ENCODE measurements at places on chromosomes 6 and 20.
A peak's percentile ranks its signal among the peaks of the same experiment; 100 is the strongest.

GRCh38 chr6:105151644-105152043 is 28.2 kb downstream of the POPDC3 start:
- DNase-seq, result no peak

DNA sequence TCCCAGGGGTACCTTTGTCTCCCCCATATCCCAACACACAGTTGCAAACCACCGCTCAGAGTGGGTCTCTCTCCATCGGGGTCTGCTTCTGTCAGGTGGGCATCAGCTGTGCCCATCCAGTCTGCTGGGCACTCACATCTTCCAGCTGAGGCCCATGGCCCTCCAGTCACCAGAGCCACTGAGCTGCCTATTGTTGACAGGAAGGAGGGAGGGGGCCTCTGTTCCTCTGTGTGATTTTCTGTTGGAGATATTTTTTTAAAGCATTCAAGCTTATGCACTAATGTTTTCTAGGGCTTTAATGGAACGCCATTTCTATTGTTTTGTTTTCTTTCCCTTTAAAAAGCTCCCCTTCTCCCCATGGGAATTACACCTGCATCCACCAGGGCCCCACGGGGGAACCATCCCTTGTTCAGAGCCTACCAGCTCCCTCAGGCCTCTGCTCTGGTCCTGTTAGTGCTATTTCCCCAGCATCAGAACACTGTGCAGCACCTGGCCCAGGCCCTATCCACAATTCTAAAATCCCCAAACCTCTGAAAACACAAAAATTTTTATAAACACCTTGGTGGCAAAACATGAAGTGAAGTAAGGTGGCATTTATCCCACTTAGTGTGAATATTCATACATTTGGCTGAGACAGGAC is 326.2 kb downstream of the CD83 start:
- DNase-seq, result no peak

GRCh38 chr6:20055916-20056315 is 156.4 kb downstream of the MBOAT1 start:
- DNase-seq, result no peak

DNA sequence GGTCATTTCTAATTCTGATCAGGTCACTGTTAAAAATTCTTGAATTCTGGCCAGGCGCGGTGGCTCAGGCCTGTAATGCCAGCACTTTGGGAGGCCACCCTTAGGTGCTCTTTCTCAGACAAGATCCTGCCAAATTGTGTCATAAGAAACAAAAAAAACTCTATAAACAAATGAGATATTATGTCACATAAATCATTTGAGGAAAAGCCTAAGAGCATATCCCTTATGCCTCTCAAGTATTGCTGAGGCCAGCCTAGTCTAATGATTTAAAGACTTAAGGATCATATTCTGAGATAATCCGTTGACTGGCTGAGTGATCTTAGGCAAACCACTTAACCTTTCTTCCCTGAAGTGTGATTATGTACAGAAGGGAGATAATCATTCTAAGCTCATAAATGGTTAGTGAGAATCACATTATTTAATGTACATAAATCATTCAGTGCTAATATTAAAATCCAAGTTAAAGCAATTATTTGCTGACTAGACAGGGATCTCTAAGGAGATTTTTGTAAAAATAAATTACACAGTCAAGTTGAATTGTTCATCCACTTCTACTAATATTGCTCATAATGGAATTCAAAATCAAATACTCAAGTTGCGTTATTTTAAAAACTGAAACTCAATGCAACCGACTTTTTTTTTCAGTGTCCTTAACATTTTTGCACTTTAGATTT is 365.4 kb downstream of the PHF3 start:
- DNase-seq, result no peak

DNA sequence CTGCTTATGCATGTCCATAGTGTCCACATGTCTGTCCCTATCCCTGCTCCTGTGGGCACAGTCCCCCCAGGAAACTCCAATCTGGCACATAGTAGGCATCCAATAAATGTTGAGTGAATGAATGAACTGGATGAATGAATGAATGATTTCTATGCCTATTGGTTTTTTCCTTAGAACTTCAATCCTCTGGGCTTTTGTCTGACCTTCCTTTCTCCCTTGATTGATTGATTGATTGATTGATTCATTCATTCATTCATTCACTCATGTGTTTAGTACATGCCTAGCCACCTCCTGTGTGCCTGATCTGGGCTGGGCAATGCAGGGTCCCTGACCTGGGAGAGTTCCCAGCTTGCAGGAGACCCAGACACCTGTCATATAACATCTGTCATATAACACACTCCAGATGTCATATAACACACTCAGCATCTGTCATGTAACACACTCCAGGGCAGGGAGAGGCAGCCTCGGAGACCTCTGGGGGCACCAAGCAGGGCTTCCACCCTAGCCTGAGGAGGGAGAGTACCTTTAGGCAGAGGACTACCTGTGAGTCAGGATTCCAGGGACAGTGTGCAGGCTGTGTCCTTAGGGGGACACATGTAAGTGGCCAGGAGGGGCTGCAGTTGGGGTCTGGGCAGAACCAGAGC is 17.9 kb downstream of the VSTM2L start:
- no peak for DNase-seq

DNA sequence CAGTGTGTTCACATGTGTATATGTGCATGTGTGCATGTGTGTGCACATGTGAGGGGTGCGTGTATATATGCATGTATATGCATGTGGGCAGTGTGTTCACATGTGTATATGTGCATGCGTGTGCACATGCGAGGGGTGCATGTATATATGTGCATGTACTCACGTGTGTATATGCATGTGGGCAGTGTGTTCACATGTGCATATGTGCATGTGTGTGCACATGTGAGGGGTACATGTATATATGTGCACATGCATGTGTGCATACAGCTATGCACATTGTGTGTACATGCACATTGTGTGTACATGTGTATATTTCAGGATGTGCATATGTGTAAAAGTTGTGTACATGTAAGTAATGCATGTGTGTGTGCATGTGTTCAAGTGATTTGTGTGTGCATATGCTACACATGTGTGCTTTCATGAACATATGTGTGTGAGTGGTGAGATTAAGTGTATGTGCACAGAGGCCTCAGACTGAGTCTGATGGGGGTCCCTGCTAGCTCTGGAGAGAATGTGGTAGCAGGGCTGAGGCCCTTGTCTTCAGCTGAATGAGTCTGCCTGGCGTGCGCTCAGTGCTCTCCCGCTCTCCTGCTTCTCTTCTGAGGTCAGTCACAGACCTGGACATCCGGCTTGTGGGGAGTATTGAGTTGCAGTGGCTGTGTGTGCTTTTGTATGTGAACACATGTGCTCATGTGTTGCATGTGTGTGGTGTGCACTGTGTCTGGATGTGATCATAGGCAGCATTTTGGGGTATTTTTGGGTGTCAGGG is 19.9 kb upstream of the MYT1 start:
- DNase-seq, result no peak

DNA sequence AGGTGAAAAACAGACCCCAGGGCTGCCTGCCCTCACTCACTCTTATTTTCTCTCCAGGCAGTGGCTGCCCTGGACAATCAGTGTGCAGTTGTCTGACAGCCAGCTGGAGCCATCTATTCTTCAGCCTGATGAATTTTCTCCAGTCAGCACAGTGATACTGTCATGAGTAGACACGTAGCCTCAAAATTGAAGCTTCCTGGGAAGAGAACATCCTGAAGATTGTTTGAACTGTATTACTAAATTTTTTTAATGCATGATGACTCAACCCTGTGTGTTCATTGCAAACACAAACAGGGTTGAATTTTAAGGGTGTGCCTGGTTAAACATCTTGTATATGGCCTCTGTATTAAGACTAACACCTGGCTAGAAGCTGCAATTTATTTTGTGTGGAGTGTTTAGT is 49.8 kb upstream of the STXBP5 start:
- no peak for DNase-seq

DNA sequence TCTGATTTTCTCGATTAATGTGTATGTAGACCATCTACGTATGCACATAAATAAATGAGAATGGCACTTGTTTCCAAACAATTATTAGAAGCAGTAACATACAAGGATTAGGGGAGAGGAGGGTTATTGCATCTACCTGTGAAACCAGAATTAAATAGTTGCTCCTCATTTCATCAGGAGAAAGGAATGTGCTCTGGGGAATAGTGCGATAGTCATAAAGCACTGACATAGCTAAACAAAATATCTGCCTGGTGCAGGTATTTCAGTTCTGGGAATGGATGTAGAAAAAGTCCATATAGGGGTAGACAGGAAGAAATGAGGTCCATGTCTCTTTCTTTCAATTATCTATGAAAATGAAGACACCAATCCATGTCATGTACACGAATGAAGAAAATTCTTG is 1.6 kb upstream of the ID4 start:
- no peak for DNase-seq

DNA sequence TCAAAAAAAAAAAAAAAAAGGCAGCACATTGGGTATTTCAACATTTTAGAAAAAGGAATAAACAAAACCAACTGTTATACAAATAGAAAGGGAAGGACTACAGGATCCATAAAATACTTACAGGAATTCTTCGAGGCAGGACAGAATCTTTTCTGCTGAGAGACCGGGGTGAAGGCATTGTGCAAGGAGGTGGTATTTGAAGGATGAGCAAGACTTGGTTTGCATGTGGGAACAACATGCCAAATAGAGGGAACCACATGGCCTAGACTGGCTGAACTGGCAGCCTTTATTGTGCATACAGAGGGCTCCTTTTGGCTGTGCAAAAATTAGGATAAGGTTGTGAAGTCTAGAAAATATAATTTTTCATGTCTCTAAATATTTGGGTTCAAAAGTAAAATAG is 62.9 kb downstream of the SCAND1 start:
- DNase-seq, result no peak

DNA sequence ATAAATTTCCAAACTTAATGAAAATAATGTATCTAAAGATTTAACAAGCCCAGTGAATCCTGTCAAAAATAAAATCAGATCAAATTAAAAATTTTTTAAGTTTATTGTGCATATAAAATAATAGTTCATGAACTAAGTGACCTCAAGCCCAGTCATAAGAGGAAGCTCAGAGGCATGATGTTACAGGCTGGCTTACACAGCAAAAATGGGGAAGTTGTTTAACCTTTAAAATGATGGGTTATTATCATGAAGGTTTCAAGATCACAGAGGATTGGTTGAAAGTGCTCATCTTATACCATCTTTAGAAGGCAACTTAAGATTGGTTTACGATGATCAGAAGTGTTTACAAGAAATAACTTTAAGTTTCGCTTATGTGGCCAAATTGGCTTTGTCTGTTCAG is 102.5 kb downstream of the PAK5 start:
- DNase-seq, result no peak

GRCh38 chr6:167571550-167571949 is 246.7 kb downstream of the TTLL2 start:
- DNase-seq, result no peak

- DNase-seq, result no peak
Observed at GRCh38 chr20:3433744-3434143, 26.3 kb upstream of the DNAAF9 start.

DNA sequence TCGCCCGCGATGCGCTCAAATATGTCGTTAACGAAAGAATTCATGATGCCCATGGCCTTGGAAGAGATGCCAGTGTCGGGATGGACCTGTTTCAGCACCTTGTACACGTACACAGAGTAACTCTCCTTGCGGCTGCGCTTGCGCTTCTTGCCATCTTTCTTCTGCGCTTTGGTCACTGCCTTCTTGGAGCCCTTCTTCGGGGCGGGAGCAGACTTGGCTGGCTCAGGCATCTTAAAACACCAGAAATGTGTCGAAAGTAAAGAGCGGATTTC is 36.4 kb downstream of the HFE start:
- DNase-seq, result peak; percentile 68

DNA sequence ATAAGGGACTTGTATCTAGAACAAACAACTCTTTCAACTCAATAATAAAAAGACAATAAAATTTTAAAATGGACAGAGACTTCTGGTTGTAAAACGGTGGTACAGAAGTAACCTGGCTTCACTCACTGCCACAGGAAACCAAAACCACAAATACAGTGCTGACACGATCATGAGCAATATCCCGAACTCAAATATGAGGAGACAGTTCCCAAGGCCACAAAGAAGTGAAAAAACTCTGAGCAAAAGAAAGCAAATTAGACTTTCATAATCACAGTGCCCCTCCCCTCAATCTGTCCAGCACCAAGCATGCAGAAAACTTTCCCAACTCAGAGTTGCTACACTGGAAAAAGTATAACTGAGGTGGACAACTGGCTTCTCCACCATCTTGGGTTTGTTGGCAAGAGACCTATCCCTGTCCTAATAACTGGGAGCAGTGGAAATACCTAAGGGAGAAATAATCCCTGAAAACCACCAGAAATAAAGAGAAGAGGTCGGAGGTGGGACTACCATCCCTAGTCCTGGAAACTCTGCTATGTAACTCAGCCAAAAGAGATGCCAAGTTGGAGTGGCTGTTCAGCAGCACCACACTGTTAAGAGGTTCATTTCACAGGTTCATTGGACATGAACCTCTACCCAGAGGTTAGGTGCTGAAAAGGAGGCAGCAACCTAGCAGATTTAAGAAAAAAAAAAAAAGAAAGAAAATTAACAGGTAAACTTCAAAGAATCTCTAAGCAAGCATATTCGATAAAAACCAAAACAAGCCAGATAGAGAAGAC is 55.5 kb downstream of the REV3L start:
- no peak for DNase-seq

DNA sequence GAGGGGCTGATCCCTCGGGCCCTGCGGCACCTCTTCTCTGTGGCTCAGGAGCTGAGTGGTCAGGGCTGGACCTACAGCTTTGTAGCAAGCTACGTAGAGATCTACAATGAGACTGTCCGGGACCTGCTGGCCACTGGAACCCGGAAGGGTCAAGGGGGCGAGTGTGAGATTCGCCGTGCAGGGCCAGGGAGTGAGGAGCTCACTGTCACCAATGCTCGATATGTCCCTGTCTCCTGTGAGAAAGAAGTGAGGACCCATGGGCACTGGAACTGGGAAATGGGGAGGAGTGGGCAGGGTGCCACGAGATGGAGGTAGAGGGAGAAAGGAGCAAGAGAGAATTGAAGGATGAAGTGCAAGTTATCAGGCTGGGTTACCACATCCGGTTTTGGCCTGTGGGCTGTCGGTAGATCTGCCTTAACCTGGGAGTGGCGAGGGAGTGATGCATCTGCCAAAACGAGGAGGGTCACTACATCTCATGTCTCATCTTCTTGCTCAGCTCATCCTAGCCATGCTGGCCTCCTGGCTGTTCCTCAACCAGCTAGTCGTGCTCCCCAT is 5.4 kb upstream of the PHF1 start:
- no peak for DNase-seq

DNA sequence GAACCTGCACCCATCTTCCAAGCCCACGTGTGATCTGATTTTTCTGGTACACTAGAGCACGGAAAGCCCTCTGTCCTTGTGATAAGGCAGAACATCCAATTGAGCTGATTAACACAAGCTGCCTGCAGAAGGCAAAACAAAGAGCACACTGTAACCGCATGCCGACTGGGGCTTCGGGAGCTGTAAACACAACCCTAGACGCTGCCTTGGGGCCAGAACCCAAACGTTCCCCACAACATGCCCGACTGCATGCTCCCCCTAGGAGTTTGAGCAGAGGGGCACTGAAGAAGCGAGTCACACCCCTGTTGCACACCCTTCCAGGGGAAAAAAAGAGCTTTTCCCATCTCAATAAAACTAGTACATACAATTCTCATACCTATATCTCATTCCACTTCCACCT is 470.7 kb downstream of the HTR1B start:
- no peak for DNase-seq

GRCh38 chr6:43865932-43866645 is 96.1 kb downstream of the VEGFA start:
- DNase-seq, result no peak
